ENCODE measurements at places on chromosomes 5 and 9. TPM values are rescaled to one million over a fixed set of nuclear protein-coding genes. Genes with fewer than 3 reads are reported as not detected.

- DNase-seq: no peak
Observed at GRCh38 chr5:5103245-5103644, 36.9 kb upstream of the ADAMTS16 start.

GRCh38 chr9:13139641-13140171 lies 139.8 kb downstream of the MPDZ start:
- DNase-seq: no peak

DNA sequence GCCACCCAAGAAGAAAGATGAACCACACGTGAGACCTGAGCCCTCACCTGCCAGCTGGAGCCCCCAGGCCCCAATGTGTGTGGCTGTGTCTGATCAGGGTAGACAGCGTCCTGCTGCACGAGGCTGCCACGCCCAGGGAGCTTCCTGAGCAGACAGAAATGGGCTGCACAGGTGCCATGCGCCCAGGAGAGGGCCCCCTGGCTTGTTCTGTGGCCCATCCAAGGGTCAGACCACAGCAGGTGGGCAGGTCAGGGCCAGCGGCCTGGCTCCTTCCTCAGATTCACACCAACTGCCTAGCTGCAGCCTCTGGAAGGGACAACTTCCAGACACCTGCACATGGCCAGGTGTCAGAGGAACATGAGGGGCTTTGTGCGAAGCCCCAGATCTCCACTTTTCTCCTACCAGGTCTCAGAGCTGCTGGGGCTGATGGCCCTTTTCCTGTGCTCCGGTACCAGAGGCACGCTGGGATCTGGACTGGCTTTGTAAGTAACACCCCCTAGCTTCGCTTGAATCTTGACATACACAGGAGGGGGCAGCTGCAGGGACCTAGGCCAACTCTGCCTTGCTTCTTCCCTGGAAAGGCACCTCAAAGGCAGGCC lies 10.8 kb downstream of the SARDH start:
- DNase-seq: no peak

Gene SGCD
- 6.0 TPM for polyA plus RNA-seq

Gene PCDHA9
- polyA plus RNA-seq: not detected
